Activated CD4-positive, alpha-beta T cell treated with anti-CD3 and anti-CD28 coated beads, Interleukin-10, Interleukin-2, amounts not matched to agents 100 ng/mL and 50 ng/mL, durations not matched to agents 16 hours and 8 hours (primary cell): ENCODE measurements at places on chromosomes 16 and 17.

DNA sequence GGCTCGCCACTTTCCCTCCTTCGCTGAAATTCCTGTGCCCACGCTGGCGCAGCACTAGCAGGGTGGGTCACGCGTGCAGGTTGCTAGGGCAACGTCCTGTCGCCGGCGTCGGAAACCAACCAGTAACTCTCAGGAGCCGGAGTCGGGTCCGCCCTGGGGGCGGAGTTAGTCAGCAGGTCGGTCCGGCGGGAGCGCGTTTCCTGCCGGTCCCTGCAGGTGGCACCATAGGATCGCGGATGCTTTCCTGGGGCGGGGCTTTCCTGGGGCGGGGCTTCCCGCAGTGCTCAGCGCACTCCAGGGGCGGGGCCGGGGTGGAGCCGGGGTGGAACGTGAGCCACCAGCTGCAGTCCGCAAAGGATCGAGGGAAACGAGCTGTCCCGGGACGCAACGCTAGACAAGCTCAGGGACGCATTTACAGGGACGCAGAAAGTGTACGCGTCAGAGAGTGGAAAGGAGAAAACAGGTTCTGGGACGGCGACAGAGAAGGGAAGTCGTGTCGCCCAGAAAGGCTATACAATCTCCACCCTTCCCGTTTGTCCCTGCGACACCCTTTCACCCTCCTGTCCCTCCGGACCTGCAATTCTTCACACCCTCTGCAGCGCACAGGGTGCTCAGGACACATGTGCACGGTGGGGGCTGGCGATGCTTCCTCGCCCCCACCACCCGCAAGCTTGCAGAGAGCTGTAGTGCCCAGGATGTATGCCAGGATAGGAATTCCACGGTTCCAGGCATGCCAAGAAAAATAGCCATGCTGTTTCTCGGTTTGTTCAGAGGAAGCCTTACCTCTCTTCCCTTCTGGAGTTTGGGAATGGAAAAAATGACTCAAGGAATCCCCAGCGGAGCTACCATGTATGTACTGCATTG lies 12.3 kb downstream of the COPZ2 start:
- peak; percentile 99 for DNase-seq

- DNase-seq: peak; percentile 21
Measured at GRCh38 chr16:84484579-84485254, 19.7 kb downstream of the MEAK7 start.

DNA sequence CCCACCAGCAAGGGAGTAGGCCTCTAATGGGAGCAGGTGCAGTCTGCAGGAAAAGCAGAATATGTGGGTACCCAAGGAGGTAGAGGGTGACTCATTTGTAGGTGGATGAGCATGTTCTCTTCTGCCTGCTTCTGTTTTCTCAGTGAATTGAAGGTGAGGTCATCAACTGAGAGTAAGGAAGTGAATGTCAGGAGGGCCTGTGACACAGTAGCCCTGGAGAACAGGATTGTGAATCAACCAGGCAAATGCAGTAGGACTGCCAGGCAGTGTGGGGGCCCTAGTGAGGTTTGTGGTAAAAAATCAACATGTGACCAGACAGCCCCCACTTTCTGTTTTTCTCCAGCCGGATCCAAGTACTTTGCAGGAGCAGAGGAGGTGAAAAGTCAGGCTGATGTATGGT lies 150.5 kb upstream of the SOX9 start:
- no peak for DNase-seq

GRCh38 chr16:50519001-50519400 lies 29.2 kb upstream of the NKD1 start:
- DNase-seq: no peak

GRCh38 chr17:83124871-83125514 lies 45.6 kb downstream of the METRNL start:
- peak; percentile 53 for DNase-seq

DNA sequence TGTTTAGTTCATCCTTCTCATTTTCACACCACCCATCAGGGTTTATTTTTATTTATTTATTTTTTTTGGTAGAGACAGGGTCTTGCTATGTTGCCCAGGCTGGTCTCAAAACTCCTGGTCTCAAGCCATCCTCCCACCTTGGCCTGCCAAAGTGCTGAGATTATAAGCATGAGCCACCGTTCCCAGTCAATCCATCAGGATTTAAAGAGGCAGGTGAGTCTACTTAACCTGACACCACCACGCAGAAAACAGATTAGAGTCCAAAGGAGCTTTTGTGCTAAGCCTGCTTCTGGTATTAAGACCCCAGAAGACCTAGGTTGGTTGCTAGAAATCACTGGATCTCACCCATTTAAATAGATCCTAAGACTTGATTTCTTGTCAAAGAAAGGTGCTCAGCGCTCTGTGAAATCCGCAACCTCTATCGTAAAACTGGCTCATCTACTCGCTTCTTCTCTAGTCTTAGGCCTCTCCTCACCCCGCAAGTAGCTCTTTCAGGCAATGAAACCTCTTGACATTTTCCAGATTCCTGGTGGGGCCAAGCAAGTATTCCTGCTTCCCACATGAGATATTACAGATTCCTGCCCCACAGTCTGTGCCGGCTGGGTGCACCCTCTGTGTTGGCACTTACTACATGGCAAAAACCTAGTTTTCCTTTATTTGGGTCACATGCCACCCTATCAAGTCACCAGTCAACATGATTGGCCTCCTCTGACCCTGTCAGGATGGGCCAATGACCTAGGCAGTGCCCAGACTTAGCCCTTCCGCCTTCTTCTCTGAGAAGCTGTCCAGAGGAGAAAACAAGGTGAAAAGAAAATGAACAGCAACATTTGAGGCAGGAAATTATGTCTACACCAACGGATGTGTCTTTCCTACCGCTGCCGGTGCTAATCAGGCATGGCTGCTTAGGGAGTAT lies 9.0 kb downstream of the PITPNA start:
- DNase-seq: no peak

DNA sequence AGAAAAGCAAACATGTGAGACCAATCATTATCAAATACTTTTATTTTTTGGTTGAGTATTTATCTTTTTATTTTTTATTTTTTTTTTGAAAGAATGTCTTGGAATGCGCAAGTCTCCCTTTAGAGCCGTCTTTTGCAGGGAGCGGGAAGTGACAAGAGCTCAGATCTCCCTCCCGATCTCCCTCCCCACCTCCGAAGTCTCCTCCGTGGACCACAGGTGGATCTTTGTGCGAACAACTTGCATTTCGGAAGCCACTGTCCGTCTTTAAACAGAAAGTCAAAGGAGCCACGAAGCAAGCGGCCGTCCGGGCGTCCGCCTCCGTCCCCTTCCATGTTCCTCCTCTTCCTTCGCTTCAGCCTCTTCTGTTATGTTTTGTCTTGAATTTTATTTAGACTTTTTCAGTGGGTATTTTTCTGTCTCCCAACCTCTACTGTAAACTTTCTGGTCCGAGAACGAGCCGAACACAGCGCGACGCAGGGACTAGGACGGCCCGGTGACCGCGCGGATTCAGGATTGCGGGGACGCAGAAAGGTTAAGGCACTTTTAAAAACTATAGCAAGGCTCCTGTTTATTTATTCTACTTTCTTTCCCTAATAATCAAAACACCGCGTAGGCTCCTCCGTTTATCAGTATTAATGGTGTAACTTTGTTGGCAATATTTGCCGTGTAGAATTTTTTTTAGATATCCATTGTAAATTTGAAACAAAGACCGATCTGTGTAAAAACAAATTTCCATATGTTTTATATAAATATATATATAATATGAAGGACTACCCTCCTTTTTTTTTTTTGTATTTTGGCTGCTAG lies 3.3 kb downstream of the FOXF1 start:
- no peak for DNase-seq

GRCh38 chr17:40542558-40543411 lies 22.5 kb downstream of the CCR7 start:
- no peak for DNase-seq

- no peak for DNase-seq
Measured at GRCh38 chr17:57898487-57899311, 48.9 kb upstream of the MRPS23 start.

- no peak for DNase-seq
Measured at GRCh38 chr17:2064520-2064971, 9.6 kb downstream of the HIC1 start.

DNA sequence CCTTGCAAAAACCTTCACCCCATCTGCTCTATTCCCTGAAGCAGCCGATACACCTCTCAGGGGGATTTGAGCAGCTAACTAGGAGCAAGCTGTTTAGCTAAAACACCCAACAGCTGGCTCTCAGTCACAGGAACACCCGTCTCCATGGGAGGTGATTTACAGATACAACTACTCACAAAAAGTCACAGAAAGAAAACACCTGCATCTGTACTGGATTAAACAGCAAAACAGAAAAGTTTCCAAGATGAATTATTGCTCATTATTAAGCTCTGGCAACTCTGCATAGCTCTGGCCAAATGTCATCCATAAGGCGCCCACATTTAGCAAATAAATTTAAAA lies 22.3 kb downstream of the GJC1 start:
- DNase-seq: no peak

GRCh38 chr16:18932243-18932987 lies 6.2 kb upstream of the SMG1 start:
- no peak for DNase-seq

DNA sequence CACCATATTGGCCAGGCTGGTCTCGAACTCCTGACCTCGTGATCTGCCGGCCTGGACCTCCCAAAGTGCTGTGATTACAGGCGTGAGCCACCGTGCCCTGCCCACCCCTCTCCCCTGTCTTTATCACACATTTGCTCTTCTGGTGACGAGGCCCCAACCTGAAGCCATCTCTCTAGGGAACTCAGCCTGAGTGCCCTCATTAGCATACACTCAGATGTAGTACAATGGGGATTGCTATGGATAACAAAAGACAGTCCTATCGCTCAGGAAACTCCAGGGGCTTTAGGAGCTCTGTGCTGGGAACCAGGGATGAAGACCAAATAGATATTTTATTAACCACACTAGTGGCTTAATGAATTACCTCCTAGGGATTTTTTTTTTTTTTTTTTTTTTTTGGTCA lies 100.7 kb downstream of the MARF1 start:
- no peak for DNase-seq

DNA sequence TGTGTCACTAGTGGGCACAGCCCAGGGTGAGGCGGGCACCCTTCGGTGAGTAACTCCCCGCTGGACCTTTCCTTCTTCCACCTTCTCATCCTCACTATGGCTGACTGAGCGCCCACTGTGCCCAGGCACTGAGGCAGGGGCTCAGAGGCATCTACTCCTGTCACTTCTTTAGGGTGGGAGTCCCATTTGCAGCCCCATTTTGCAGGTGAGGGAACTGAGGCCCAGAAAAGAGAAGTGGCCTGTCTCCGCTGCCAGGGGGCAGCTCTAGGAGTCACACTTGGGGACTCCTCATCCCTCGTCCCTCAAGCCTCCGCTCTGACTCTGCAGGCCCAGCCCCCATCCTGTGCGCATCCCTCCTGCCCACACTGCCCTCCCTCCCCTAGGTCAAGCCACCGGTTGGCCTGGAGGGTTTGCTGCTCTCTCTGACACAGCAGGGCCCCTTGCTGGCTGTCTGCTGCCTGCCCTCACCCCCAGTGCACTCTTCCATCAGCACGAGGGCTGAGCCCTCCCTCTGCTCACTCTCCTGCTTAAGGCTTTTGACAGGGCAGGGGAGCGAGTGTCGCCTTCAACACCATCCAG lies 62.4 kb downstream of the CNGB1 start:
- no peak for DNase-seq

- no peak for DNase-seq
Measured at GRCh38 chr16:12350945-12351344, 374.4 kb downstream of the SNX29 start.

DNA sequence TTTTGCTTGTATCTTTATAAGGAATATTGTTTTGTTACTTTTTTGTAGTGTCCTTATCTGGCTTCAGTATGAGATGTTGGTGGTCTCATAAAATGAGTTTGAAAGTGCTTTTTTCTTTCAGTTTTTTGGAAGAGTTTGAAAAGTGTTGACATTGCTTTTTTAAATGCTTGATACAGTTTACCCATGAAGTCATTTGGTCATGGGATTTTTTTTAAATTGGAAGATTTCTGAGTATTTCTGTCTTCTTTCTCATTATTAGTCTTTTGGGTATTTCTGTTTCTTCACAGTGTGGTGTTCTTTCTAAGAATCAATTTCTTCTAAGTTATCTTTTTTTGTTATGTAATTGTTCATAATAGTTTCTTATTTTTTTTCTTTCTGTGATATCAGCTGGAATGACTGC lies 15.1 kb downstream of the ZNF267 start:
- peak; percentile 13 for DNase-seq

GRCh38 chr17:63142836-63143235 lies 176.8 kb downstream of the TANC2 start:
- DNase-seq: no peak

DNA sequence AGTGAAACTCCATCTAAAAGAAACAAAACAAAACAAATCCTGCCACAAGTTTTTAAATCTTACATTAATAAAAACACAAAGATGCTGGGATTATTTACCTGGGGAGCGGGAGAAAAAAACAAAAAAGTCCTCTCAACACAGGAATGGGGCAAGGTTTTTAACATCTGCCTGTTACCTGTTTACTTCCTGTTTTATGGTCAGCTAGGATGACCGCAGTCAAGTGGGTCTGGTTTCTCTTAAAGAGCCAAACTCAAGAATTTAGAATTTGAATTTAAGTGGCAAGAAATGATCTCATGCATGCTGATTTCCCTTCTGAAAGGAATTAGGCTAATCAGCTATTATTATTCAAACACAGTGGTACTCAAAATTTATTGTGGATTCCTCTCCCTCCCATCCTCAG lies 39.7 kb upstream of the TBC1D3K start:
- DNase-seq: no peak

DNA sequence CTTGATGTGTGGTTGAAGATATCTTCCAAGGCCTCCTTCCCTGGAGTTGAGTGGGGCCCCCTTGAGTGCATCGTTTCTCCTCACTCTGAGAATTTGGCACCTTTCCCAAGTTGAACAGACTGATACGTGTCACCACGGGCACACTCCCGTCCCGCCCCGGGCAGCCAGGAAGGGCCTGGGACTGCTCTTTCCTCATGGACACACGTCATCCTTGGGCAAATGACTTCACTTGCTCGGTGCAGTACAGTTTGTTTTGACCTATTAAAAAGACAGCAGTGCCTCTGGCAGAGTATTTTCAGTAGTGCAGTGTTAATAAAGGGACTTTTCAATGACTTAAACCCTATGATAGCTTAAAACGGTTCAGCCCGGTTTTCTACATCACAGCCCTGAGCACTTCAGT lies 59.9 kb downstream of the SEC14L1 start:
- DNase-seq: no peak

DNA sequence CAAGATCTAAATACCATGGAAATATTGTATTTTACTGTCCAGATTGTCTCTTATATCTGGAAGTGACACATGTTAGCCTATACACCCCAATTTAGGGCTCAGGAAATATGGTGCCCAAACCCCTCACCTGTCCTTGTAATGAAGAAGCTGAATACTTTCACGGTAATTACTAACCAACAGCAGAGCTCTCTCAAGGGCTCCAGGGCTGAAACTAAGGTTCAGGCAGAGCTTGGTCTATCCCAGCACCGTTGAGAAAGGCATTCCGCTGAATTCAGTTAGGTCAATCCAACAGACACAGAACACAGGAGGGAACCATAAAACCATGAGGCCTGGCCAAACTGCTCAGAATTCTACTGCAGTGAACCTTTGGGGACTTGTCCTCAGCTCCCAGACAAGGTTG lies 14.9 kb downstream of the MYO18A start:
- DNase-seq: no peak

- no peak for DNase-seq
Measured at GRCh38 chr16:81779536-81780320, 637 bp downstream of the PLCG2 start.

GRCh38 chr17:7133424-7133823 lies 18.8 kb upstream of the ASGR2 start:
- peak; percentile 49 for DNase-seq

GRCh38 chr17:58304750-58305486 lies 23.7 kb downstream of the TSPOAP1 start:
- no peak for DNase-seq
